ENCODE measurements at places on chromosomes 3 and 15.

- no peak for DNase-seq
These were observed 60.1 kb downstream of the VGLL3 start for GRCh38 chr3:86930831-86931230.

GRCh38 chr3:42229942-42230688 is 35.9 kb downstream of the CCK start:
- peak; percentile 60 for DNase-seq

GRCh38 chr3:71102111-71102983 is 481.2 kb downstream of the FOXP1 start:
- DNase-seq, result no peak

DNA sequence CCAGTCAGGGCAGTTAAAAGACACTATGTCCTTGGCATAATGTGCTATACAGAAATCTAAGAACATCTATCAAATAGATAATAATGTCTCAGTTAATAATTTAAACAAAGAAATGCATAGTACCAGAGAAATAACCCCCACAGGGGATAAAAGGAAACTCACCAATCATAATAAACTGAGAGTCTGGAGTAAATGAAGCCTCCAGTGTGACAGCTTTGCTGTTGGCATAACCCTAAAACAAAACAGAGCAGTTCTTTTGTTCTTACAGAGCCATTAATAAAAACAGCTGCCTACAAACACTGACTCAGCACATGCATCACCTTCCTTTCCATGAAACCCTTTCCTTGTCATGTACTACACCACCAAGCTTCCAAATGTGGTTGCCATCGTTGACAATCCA is 13.5 kb downstream of the PPM1M start:
- no peak for DNase-seq

DNA sequence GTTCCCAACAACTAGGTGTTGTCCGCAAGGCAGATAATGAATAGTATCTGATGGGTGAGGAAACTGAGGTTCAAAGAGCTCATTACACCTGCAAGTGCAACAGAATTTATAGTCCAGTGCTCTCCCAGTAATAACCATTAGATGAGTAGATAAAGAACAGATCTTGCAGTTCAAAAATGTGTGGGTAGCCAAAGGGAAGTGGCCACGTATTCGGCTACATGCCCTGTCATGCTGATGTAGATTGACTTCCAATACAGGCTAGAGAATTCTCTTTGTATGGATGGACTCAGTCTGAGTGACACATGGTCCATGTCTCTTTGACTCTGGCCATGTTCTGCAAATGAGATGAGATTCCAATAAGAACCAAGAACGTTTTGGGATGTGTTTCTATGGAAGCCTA is 187.9 kb upstream of the LPP start:
- no peak for DNase-seq

- no peak for DNase-seq
These were observed 284.8 kb downstream of the GBE1 start for GRCh38 chr3:81476692-81477091.

- DNase-seq, result no peak
These were observed 108.1 kb downstream of the KLF13 start for GRCh38 chr15:31434588-31435260.

GRCh38 chr15:29759596-29759995 is 62.7 kb downstream of the TJP1 start:
- no peak for DNase-seq

GRCh38 chr3:51388286-51389029 is 2.6 kb upstream of the RBM15B start:
- DNase-seq, result peak; percentile 9

GRCh38 chr15:25057574-25057973 is 102.8 kb downstream of the SNRPN start:
- DNase-seq, result no peak

DNA sequence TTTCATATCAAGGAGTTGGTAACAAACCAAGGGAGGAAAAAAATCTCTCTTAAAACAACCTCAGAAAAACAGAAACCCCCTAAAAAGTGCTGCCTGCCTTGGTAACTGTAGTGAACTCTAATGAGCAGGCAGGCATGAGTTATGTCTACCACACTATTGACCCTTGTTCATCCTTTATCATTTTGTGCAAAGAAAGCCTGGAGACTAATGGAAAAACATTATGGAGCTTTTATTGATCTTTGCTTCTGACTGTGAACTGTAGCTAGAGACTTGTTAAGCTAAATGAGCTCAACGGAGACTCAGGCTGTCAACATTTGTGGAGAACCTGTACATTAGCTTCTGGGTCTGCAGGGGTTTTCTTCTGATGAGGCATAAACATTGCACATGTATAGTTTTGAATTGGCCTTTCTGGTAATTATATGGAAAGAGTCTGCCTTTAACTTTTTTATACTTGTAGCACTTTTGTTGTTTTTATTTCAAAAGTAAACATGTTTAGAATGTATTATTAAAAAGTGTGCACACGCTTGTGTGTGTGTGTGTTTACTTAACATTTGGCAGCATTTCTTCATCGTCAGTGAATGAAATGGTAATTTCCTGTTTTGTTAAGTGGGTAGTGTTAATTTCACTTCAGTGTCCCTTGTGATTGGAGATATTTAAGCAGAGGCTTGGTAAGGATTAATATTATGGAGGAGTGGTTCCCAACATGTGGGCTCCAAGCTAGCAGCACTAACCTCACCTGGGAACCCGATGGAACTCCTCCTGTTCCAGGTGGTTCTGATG is 15.9 kb upstream of the SPTSSB start:
- DNase-seq, result no peak

DNA sequence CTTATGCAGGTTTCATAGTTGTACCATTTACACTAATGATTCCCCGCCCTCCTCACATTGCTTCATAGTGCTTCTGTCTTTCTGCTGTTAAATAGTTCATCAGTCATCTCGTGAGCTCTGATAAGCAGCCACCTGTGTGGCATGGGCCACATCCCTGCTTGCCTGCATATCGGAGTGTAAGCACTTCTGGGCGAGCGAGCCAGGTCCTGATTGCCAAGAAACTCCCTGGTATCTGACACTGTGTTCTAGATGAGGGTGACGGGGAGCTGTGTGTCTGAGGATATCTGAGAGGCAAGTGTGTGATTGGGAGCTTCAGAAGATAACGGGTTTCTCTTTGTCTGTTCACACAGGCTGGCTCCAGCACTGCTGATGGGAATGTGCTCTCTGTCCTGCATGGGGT is 130.6 kb downstream of the LRIG1 start:
- no peak for DNase-seq

- DNase-seq, result no peak
These were observed 57.5 kb upstream of the SLC6A1 start for GRCh38 chr3:10935028-10935427.

DNA sequence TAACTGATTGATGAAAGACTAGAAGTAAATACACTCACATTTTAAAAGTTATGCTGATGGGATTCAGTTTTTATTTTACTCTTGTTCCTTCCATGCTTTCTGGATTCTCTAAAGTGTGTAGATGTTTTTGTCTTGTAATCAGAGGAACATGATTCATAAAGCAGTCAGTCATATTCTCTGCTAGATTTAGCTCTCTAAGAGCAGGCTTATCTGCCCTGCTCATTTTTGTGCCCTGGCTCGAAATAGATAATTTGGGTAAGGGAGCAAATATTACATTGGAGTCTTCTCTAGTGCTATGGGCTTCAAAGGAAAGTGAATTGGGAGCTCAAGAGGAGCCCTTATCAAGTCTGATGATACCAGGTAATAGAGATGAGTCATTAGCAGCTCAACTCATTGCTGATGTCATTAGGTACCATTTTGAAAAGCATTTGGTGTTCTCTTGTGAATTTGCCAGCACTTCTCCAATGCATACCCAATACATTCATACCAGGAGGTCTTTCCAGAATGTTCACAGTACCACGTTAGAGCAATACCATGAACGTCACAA is 27.7 kb downstream of the SACM1L start:
- DNase-seq, result no peak

GRCh38 chr3:178454726-178455125 is 81.5 kb upstream of the KCNMB2 start:
- DNase-seq, result no peak

GRCh38 chr3:193735850-193736249 is 142.8 kb downstream of the OPA1 start:
- no peak for DNase-seq

GRCh38 chr3:140433431-140433830 is 244.4 kb upstream of the TRIM42 start:
- no peak for DNase-seq

DNA sequence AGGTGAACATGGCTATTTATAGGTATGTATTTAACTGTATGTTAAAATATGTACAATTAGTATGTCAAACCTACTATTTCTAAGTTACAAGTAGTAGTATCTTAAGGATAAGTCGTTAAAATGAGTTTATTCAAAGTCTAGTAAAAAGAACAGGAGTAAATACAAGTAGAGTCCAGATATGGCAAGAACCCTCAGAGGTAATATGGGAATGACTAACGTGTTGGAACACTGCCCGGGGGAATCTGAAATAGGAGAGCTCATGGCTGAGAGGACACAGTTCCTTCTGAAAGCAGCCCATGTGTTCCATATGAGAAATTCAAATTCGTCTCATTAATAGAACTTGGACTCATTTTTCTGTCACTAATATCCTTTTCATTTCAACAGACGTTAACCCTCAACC is 158.8 kb downstream of the CLSTN2 start:
- peak; percentile 42 for DNase-seq

DNA sequence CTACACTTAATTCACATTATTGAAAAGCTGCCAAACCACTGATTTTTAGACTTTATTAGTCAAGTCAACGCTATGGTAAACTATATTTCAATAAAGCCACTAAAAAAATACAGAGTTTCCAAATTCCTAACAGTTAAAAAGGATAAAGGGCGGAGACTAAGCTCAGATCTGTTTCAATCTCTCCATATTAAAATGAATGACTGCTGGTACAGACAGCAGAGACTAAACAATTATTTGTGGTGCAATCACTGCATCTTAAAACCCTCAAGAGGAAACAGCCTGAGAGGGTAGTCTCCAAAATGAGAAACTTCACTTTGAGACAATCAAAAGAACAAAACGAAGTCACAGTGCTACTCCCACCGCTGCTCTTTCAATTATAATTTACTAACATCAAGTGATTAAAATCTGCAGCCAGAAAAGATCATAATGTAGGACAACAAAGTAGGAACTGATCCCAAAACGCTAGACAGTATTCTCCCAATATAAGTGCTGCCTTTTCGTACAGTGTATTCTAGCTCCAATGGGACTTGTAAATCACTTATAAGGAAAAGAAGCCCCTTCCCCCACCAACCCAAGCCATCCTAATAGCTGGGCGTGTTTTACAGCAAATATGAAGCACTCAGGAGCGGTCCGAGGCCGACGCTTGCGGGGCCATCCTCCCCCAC is 1.2 kb downstream of the UBP1 start:
- DNase-seq, result no peak

GRCh38 chr15:41286665-41287333 is 45.6 kb downstream of the OIP5 start:
- no peak for DNase-seq

DNA sequence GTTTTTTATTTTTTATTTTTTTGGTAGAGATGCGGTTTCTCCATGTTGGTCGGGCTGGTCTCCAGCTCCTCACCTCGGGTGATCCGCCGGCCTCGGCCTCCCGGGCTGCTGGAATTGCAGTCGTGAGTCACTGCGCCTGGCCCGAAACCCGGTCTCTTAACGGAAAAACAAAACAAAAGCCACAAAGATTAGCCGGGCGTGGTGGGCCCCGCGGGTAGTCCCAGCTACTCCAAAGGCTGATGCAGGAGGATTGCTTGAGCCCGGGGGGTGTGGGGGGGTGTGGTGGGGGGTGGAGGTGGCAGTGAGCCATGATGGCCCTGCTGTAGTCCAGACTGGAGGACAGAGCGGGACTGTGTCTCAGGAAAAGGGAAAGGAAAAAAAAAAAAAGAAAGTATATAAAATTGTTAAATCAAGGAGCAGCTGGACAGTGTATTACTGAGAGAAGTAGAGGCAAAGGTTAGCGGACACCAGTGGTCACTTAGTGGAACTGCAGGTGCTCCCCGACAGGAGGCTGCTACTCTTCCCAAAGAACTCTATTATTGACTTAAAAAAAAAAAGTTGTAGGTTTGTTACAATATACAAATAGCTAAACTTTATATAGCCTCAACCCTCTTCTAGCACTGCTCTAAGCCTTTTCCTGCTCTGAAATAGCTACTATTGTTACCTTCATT is 30.3 kb upstream of the TUBGCP5 start:
- DNase-seq, result peak; percentile 43

GRCh38 chr3:36319680-36320079 is 60.6 kb upstream of the STAC start:
- DNase-seq, result no peak

DNA sequence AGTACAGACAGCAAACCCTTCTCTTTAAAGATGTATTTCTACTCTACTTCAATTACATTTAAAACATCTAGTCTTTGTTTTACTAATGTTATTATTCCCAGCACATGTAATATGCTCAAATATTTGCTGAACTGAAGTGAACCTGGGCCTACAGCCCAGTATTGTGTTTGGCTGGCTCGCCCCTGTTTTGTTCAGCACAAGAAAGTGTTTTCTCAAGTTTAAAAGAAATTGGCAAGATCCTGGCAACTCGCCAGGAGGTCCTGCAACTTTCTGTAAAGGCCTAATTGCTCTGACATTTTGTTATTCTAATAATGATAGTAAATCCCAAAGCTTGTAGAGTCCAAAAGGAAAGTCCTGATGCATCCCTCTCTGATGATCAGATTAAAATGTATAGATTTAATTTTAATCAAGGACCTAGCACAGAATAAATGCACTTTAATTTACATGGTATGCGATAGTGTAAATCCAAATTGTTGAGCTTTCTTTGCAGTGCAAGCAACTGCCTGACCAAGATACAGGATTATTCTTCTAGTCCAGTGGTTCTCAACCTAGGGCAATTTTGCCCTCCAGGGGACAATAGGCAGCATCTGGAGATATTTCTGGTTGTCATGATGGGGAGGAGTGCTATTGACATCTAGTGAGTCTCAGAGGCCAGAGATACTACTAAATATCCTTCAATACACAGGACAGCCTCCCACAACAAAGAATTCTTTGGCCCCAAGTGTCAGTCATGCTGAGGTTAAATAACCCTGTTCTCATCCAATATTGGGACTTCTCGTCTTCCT is 35.7 kb upstream of the TMOD3 start:
- DNase-seq, result no peak

- no peak for DNase-seq
These were observed 461.9 kb downstream of the AGBL1 start for GRCh38 chr15:86541540-86541939.
